HT-29 (cell line): ENCODE measurements at places on chromosomes 7 and 10.

DNA sequence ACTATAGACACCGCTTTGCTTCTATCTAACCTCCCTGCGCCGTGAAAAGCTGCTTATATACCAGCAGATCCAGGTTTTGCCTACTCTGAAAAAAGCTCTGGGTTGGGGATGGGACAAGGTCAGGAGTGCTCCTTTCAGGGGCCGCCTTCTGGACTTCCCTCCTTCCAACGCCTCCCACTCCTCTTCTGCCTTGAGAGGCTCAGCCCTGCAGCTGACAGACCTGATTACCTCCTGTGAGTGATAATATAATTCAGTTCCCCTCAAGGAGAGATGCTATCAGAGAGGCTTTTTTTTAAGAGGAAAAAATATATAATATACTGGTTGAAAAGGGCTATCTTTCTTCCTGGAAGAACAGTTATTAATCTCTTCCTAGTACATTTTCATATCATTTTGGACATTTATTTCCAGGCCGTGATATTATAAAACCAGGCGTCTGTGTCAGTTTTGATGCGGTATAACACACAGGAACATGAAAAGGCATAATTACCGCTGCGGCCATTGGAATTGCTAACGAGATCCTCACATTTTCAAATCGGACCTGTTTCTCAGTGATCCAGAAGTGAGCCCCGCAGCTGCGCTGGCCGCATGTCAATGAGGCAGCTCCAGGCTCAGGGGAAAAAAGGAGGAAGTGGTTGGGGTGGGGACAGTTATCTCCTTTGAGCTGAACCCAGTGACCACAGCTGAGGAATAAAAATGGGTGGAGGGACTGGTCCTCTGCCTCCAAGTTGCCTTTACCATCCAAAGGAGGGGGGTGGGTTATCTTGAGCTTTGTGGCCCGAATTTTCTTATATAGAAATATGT, 457.1 kb downstream of the TYW1 start:
- no peak for DNase-seq

DNA sequence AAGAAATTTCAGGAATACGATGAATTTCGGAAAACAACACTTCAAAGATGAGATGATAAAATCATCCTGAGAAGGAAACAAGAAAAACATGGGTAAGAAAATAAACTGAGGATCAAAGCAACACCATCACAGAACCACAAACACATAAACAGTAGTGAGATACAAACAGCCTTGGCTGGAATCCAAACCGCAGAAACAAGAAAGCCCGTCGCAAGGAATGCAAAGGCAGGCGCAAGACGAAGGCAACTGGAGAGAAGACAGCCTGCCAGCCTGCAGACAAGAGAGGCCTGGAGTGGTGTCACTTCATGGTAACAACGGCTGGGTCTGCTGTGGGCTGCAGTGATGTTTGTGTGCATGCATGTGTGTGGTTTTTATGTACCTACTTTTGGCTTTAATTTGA, 61.8 kb upstream of the DRGX start:
- no peak for DNase-seq

GRCh38 chr7:128358233-128358632, 3.3 kb downstream of the PRRT4 start:
- no peak for DNase-seq

- no peak for DNase-seq
Observed at GRCh38 chr10:35316218-35316967, 19.9 kb upstream of the CCNY start.

- DNase-seq = no peak
Observed at GRCh38 chr7:36597090-36597773, 127.1 kb downstream of the AOAH start.

DNA sequence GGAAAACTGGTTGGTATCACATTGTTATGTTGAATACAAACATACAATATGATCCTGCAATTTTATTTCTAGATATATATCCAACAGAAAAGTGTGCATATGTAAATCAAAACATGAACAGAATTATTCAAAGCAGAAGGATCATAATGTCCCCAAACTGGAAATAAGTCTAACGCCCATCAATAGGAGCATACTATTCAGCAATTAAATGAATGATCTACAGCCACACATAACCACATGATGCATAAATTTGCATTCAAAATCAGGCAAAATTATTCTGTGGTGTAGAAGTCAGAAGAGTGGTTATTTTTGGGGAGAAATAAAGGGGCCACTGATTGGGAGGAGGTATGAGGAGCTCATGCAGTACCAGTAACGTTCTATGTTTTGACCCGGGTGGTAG, 28.6 kb downstream of the NPY start:
- DNase-seq = no peak

- DNase-seq = no peak
Observed at GRCh38 chr7:135917721-135918120, 59.4 kb downstream of the MTPN start.

DNA sequence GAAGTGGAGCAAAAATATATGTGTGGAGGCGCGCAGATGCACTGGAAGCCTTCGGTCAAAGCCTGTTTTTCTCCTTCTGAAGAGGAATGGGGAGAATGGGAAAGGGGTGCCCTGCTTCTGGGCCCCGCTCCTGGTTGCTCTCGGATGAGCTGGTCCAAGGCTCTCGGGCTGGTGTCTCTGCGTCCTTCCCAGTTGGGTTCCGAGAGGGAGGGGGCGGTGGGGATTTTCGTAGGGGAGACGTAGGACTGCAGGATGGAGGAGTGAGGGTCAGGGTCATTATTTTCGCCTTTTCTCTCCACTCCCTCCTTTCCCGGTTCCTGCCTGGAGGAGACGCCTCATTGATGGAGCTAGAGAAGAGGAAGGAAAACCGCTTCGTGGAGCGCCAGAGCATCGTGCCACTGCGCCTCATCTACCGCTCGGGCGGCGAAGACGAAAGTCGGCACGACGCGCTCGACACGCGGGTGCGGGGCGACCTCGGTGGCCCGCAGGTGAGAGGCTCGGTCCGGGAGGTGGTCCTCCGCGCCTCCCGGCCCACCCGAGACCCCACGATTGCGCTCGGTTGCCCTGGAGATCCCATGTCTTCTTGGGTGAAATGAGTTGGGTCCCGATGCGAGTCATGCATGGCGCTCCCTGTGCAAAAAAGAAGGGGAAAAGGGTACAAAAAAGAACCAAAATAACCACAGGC, 790 bp downstream of the ADAM22 start:
- DNase-seq = no peak

GRCh38 chr10:13352519-13352918, 4.4 kb upstream of the SEPHS1 start:
- no peak for DNase-seq

- no peak for DNase-seq
Observed at GRCh38 chr10:126639084-126639483, 31.4 kb downstream of the C10orf90 start.

DNA sequence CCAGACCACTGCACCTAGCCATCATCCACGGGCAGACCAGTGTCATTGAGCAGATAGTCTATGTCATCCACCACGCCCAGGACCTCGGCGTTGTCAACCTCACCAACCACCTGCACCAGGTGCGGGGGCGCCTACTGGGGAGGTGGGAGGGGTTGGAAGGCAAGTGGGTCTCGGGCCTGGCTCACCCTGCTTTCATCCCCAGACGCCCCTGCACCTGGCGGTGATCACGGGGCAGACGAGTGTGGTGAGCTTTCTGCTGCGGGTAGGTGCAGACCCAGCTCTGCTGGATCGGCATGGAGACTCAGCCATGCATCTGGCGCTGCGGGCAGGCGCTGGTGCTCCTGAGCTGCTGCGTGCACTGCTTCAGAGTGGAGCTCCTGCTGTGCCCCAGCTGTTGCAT, 4.6 kb downstream of the NFKB2 start:
- DNase-seq = no peak

DNA sequence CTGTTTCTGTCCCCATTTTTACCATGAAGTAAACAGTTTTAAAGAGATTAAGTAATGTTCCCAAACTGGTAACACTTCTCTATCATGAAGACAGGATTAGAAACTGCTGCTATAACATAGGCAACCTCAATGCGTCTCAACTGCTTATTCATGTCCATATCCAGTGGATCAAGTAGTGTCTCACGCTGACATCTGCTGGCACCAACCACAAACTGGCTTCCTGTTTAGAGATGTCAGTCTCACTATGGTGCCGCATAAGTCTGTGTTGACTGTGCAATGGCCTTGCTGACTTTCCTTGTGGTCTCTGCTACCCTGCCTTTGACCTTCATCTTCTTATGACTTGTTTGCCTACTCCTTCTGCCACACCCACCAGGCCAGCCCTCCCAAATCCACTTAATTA, 369.6 kb upstream of the DPP6 start:
- peak; percentile 12 for DNase-seq

DNA sequence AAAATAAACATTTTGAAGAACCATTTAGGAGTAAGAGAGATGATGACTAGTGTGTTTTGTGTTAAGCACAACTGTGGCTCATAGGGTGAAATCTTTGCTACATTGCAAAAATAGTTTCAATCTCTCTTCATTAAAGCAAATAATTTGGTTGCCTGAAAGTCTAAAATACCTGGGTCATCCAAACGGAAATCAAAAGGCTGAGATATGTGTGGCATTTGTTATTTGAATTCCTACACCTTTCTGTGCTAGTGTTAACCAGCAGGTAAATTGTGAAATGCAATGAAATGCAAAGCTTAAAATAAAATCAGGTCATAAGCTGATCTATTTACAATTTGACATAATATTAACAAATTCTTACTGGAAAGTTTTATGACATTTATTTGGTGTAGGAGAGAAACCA, 40.9 kb upstream of the SEMA3E start:
- no peak for DNase-seq

DNA sequence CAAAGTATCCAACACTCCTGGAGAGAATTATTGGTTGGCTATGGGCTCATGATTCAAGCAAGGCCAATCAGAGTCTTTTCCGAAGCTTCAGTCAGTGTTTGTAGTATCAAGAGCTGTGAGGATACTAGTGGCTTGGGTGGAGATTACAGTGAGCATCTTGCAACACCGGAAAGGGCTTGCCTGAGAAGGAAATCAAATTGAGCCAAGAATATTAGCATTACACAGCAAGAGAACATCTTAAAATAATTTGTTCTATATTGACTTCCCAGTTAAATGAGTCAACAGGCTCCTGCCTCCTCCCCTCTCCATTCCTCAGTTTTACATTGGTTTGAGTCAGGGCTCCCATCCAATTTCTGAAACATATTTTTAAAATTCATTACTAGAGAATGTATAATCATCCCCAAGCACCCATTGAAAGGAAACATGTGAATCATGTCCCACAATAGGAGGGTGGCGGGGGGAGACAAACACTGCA, 127.4 kb downstream of the ELAPOR2 start:
- DNase-seq = no peak

- no peak for DNase-seq
Observed at GRCh38 chr10:49185213-49185612, 3.0 kb downstream of the TMEM273 start.

- DNase-seq = no peak
Observed at GRCh38 chr10:126397156-126397555, 8.9 kb upstream of the ADAM12 start.

DNA sequence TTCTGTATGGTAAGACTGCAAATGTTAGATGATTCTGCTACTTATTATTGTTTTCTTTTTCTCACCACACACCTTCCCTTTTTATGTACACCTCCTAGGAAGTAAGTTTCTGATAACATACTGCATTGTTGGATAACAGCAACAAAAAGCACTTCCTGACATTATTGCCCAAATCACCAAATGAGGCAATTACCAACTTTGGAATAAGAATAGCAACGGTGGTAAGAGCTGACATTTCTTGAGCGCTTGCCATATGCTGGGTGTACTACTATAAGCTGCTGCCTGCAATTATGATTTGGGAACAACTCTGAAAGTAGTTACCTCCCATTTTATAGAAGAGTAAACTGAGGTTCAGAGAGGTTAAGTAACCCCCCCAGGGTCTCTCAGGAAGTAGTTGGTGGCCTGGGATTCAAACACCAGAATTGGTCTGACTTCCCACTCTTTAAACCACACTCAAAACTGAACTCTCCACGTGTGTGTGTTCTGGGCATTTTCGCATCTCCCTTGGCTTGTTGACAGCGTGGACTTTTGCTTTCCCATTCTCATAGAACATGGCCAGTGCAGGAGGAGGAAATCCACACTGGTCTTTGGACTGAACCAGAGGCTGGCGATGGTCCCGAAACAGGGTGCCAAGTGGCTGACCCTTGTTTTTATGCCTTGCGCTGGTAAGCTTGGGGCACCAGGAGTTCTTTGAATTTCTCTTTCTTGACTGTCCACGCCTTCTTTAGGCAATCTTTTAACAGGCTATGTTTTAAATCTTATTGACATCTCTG, 71.4 kb downstream of the TCF7L2 start:
- DNase-seq = no peak

DNA sequence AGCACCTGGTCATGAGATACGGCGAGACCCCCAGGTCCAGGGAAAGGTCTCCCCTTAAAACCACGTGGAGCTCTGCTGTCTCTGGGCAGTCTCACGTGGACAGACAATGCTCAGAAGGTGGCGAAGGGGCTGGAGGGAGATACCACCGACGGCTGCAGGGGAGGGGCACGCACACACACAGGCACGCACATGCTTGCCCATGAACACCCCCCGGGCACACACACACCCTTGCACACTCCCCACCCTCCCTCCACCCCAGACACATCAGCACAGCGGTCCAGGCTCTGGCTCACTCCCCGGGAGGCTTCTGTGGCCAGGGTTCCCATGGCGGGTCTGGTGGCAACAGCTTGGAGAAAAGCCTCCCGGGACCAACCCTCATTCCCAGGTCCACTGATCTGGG, 52.4 kb upstream of the TNRC18 start:
- no peak for DNase-seq

DNA sequence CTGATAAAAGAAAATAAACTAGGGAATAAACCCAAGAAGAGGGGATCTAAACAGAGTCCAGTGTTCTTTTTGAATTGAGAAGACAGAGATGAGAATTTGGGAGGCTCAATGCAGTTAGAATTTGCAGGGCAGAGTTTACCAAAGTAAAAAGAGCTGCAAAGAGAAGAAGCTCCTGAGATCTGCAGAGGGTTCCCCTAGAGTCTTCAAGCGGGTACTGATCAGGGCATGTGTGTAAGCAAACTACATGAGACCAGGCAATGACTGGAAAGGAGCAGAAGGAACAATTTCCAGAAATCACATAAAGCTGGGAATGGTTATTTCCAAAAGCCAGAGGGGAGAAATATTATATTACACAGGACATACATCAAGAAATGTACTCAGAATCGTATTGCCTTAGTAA, 58.1 kb upstream of the TES start:
- no peak for DNase-seq

- no peak for DNase-seq
Observed at GRCh38 chr10:82308641-82309040, 433.6 kb downstream of the NRG3 start.
